ENCODE measurements at places on chromosomes 2 and 18.

GRCh38 chr2:241389697-241390096 lies 33.6 kb downstream of the FARP2 start:
- DNase-seq = no peak

DNA sequence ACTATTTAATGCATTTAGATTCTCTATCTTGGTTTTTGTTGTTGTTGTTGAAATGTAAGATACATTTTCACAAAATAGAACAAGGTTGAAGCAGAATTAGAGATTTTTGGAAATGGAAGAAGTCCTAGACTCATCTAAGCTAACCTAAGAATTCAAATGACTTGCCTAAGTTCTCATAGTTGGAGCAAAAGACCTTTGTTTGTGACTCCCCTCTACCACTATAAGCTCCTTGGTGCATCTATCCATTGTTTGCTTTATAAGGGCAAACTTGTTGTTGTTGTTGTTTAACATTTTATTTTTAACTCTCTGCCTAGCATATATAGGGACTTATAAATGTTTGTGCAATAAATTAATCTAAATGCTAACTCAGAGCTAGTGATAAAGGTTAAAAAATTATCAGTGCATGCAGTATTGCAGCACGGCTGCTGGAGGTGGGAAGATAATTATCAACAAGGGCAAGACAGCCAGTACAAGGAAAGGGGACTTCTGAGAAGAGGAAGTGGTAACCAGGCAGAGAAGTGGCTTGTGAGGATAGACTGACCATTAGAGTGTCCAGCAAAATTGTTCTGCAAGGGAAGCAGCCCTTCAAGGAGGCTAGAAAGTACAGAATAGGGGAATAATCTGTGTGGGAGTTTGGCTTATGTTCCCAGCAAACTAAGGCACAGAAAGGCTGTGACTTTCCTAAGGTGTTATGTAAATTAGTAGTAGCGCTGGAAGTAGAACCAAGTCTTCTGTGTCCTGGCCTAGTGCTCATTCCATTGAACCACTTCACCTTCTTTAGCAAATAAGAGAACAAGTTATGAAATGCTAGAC lies 38.1 kb upstream of the ACYP2 start:
- DNase-seq = no peak

DNA sequence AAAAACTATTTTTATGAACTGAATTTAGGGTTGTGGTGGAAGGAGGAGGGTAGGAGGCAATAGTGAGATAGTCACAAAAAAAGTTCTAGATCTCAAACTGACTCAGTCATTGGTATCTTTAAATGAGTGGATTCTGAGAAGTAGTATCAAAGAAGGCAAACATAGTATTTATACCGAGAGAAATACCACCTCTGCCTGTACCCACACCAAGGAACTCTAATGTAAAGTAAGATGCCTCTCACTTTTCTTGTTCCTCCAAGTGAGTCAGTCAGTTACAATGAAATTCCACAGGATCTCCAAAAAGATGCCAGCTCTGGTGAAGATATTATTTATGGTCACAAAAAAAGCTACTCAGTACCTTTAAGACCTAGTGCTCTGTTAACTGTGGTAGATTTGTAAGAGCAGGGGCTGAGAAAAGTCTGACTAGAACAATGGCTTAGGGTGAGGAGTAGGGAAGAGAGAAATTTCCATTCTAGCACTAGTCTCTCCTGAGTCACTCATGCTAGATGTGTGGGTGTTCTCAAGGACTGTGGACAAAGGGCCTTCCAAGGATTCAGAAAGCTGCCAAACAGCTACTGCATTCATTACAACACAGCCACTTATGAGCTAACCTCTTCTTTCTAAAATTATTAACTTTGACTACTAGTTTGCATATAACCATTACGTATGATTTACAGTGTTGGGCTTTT lies 36.3 kb downstream of the YWHAQ start:
- DNase-seq = no peak

DNA sequence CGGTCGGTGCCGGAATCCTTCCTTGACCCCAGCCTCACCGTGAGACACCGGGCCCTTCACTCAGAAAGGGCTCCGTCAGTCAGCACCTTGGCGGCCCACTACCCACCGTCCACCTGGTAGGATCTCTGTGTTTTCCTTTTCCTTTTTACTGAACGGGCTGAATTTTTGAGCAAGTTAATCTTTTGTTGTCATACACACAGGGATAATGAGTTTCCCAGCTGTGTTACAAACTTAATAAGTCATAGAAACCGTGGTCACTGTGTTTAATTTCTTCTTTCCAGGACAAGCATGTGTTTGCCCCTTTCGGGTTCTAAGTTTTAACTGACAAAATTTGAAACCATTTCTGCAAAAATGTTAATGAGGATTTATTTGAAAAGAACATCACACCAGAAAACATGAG lies 39.0 kb upstream of the TPO start:
- no peak for DNase-seq

DNA sequence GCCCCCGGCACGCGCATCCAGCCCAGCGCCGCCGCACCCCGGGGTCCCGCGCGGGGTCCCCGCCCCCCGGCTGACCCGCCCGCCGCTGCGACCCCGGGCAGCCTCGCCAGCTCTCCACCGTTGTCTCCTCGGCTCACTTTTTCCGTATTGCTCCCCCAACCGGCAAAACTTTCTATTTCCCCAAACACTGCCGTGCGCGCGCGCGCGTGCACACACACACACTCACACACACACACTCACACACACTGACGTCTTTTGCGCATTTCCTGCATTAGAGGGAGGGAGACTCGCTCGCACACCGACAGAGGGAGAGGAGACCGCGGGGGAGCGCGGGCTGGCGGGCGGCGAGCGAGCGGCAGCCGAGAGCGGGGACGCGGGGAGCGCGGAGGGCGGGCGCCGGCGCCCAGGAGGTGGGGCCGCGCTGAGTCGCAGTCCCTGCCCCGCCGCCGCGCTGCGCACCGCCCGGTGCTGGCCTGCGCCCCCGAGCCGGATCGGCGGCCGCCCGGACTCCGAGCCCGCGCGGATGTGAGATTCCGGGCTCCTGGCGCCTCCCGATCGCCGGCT lies 542 bp upstream of the PRKCE start:
- DNase-seq = peak; percentile 94

DNA sequence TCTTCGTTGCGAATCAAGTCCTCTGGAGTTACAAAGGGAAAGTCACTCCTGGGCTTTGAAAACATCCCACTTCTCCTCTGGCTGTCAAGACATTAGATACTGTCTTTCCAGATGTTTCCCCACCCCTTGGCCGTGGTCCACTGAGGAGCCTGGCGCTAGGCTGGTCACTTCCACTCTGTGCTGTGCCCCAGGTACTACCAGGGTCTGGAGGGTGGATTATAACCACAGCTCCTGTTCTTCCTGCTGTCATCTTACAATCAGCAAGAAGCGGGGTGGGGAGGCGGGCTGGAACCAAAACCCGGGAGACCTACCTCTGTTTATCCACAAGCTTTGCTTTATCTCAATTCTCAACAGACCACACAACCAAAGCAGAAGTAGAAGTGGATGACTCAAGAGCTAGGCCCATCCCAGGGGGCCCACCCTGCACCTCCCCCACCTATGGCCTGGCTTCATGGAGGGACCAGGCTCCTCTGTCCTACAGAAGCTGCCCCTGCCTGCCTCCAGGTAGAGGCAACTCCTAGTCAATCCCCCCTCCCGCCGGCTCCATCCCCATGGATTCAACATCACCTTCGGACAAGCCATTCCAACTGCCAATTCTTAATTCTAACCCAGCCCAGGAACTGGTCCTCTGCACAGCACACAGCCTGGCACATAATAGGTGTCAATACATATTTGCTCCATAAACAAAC lies 17.8 kb downstream of the SMAD7 start:
- peak; percentile 39 for DNase-seq

- peak; percentile 49 for DNase-seq
These were observed 4.2 kb downstream of the HOXD11 start for GRCh38 chr2:176111309-176111663.

- peak; percentile 56 for DNase-seq
These were observed 92.6 kb downstream of the ACTR2 start for GRCh38 chr2:65320042-65320725.

Measured in activated CD4-positive, alpha-beta memory T cell treated with anti-CD3 and anti-CD28 coated beads for 36 hours (primary cell).